Retina (tissue), 1 donor: ENCODE measurements at places on chromosomes 3 and 15.

GRCh38 chr15:75597667-75598341 lies 18.7 kb upstream of the PTPN9 start:
- DNase-seq, result no peak

DNA sequence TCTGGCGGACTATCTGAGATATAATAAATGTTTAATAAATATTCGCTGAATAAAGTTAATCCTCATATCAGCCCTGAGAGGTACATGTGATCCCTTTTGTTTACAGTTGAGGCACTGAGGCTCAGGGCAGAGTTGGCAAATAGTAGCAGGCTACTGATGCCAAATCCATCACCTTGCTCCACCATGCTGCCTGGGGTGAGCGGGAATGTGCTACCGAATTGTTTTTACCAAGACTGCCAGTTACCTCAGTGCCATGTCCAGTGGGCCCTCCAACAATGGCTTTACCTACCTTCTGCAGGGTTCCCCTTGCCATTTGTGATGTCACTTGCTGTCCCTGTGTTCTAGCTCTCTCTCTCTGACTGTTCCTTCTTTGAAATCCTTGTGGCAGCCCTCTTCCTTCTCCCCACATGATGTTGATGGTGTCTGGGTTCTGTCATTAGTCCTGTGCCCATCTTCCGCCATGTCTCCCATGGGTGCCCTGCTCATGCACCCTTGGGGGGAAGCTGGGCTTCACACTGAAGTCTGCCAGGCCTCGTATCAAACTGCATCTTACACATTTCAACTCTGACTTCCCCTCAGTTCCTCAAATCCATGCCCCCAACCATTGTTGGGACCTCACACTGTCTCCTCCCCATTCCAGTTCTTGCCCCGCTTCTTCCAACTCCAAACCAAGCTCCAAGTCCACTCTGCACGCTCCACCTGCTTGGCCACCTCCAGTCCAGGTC lies 35.4 kb downstream of the SLCO2A1 start:
- no peak for DNase-seq

DNA sequence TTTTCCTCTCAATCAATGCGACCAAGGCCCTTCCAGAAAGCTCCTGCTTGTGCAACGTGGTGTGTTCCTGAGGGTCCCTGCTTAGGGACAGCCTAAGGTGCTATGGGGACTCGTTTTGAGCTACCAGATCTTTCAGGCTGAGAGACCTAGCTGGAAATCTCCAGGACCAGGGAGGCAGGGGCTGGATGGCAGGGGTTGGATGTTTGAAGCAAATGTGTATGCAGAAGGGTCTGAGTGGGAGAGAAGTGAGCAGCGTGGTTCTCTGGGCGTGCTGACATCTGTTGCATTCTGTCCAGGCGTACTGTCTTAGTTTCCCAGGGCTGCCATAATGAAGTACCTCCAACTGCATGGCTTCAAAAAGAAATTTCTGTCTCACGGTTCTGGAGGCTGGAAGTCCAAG lies 31.7 kb upstream of the SLCO2A1 start:
- DNase-seq, result no peak

DNA sequence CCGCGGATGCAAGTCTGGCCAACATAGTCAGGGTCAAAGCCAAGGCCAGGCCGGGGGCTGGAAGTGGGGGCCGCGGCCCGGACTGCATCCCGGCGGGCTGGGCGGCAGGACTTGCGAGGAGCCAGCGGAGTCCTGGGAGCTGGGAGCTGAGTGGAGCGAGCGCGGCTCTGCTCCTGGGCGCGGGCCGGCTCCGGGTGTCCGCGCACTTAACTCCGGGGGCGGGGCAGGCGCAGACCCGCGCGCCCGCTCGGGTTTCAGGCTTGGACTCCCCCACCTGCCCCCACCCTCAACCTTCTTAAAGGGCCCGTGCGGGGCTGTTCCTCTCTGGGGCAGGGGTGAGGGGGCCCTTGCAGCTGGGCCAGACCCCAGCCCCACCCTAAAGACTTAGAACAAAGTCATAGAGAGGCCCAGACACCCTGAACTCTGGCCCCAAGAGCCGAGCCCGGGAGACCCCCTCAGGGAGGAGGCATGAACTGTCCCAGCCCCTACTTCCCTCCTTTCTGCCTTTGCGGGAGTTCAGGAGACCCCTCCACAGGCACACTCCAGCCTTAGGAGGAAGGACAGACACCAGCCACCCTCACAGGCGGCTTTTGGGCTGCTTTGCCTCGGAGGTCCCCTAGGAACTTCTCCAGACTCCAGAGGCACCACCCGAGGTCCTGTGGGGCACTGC lies at the start of gene CSPG4:
Gene CSPG4 (minus strand): TSS at position 181 of the 670 bp plus-strand sequence. CDS start 93 bp downstream, at position 88.
- peak; percentile 78 for DNase-seq

GRCh38 chr15:25268166-25268565 lies 170.7 kb downstream of the UBE3A start:
- DNase-seq, result no peak
